ENCODE measurements at places on chromosomes 7 and 10.
A peak's percentile ranks its signal among the peaks of the same experiment; 100 is the strongest.

- DNase-seq = peak; percentile 43
These were observed 864 bp downstream of the PSTK start for GRCh38 chr10:122981066-122981464.

GRCh38 chr10:132580143-132580542 lies 42.6 kb downstream of the INPP5A start:
- no peak for DNase-seq

DNA sequence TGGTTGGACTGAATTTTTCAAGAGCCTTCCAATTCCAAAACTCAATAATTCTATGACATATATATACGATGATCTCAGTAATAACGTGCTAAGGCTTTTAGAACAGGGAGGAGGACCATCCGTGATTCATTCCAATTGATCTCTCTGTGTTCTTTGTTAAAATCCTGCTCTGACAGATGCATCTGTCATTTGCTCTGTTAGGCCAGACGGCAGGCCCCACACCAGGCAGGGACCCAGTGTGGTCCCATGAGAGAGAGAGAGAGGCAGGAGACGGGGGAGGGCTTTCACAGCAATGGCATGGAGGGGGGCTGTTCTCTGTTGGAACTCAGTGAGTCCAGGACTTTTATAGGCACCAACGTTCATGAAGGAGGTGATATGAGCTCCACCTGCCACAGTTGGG lies 160.0 kb upstream of the INSYN2A start:
- no peak for DNase-seq

DNA sequence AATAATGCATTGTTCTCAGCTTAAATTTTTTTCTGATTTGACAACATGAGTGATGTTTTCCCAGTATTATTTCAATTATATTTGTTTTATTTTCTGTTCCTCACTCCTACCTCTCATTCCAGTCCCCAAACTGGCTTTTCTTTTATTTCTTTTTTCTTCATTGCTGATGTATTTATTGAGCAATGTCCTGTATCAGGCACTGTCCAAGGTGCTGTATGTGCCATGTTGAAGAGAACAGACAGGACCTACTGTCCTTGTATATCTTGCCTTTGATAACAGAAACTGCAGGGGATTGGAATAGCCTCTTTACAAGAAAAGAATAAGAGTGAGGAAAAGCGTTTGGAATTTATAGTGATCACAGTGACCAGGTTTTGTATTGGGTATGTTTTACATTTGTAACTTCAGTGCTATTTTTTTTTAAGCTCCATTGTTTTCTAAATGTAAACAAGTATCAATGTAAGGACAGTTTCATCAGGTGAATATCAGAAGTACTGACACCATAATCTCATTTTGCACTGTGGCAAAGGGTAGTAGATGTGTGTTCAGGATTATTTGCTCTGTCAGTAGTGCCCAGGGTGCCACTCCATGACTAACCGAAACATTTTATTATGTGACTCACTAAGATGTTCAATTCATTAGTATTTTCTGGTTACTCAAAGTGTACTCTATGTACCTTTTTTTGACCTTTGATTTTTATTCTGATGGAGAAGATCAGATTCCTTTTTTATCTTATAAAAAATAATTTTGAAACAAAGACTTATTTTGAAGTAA lies 15.6 kb upstream of the CLDN12 start:
- DNase-seq = no peak

GRCh38 chr10:92219559-92219958 lies 71.3 kb downstream of the CPEB3 start:
- DNase-seq = no peak

GRCh38 chr10:124184208-124184830 lies 90.9 kb upstream of the CHST15 start:
- no peak for DNase-seq

DNA sequence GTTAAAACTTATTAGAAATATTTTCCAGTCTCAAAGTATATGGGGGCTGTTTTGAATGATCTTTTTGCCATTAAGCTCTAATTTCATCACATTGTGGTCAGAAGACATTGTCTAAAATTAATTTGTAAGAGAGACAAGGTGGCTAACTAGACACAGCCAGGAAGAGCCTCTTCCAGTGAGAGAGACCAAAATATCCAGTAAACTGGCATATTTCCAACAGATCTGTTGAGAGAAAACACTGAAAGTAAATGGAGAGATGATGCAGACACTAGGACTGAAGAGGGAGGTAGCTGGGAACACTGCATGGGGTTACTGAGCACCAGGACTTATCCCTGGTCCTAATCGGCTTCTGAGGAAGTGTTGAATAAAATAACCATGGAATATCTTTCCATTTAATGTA lies 101.5 kb upstream of the TAS2R16 start:
- peak; percentile 77 for DNase-seq

GRCh38 chr7:144785521-144785920 lies 50.3 kb downstream of the TPK1 start:
- DNase-seq = peak; percentile 2

DNA sequence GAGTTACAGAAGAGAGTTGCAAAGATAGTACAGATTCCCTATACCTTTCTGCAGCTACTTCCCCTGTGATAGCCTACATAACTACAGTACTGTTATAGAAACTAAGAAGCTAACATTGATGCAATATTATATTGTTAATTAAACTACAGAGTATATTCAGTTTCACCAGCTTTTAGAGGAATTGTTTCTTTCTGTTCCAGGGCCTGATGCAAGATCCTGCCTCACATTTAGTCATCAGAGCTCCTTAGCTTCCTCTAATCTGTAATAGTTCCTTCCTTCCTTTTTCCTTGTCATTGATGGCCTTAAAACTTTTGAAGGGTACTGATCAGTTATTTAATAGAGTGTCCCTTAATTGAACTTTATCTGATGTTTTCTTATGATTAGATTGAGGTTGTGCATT lies 56.8 kb downstream of the SDHAF3 start:
- DNase-seq = no peak

DNA sequence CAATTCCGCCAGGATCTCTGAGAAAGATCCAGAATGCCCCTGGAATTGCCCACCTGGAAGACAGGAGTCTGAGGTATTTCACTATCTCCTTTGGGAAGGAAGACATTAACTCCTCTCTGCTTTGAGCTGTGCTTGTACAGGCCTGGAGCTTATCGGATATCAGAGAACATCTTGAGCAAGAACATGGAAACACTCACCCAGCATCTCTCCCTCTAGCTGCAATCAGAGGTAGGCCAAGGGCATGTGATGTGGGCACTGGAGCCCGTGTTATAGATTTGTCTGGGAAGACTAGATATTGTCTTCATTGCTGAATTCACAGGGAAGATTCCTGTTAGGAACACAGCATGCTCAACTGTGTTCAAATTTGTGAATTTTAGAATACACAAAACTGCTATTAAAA lies 233.9 kb downstream of the PHF14 start:
- no peak for DNase-seq

DNA sequence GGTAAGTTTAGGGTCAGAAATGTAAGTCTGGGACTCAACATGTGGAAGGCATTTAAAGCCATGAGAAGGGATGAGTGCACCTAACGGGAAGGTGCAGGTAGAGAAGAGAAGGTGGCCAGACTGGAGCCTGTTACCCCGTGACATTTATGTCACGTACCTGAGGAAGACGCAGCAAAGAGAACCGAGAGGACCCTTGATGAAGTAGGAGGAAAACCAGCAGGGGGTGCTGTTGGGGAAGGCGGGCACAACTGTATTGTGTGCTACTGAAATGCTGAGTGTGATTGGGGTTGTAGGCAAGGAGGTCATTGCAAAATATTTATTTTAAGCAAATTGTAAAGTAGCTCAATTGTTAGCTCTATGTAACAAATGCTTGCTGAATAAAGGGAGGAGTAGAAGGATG lies 338.2 kb upstream of the PRKCQ start:
- no peak for DNase-seq

DNA sequence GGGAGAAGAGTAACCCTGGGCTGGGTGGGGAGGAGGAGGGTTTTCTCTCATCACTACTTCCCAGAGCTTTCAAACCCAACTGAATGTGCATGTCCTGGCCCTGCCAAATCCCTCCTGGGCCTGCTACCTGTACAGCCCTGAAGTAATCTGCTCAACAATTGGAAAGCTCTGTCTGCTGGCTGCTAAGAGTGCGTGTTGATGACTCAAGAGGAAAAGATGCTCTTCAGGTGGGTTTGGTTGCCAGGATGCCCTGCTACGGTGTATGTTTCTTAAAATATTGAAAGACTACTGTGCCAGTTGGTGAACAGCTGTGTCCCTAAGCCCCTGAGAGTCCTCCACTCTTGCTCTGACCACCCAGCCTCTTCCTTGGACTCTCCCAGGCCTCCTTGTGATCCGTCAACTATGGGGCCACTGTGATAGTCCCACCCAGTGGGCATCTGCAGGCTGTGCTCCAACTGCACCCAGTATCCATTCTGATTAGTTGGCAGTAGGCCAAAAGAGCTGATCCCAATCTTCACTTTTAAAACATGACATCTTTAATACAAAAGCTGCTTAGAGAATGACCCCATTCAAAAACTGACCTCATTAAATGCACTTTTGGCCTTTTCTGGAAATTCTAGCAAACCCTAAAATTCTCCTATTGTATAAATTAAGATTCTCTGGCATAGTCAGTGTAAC lies 85.6 kb downstream of the AOAH start:
- DNase-seq = no peak

- no peak for DNase-seq
These were observed 668.5 kb upstream of the GALNT17 start for GRCh38 chr7:70463352-70463938.

GRCh38 chr10:102426803-102427287 lies 5.5 kb downstream of the CUEDC2 start:
- DNase-seq = no peak

- DNase-seq = no peak
These were observed 109.2 kb downstream of the SND1 start for GRCh38 chr7:127761196-127761595.

DNA sequence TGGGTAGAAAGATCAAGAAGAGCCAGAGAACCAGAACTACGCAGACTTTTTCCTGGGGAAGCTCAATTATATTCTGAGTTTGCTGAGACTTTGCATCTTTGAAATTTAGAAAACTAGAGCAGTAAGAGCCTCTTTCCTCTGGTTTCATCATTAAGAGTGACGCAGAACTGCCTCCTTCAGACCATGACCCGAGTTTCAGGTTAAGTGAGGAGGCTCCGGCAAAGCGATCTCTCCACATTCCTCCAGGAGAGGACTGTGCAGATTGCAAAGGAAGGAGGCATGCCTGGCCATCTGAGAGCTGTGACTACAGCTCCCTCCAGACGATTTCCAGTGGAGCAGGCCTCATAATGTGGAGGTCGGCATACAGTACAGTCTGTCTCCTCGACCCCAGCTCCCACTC lies 115.8 kb upstream of the LANCL2 start:
- DNase-seq = no peak

GRCh38 chr7:93156884-93157283 lies 8.7 kb upstream of the SAMD9L start:
- no peak for DNase-seq

DNA sequence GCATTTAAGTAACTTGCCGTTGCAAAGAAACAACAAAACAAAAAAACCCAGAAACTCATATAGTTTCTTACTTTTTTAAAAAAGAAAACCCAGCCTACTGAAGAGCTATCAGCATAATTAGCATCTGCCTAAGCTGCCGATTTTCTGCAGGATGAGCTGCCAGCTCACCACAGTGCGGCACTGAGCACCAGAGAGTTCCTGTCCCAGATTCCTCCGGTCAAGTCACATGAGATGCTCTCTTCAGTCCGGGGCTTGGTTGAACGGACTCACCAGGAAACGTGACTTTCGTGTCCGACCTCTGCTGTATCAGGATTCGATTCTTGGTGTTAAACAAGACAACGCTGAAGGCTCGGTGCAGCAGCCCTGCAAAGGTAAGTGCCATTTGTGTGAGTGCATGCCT lies 3.2 kb downstream of the IDI2 start:
- peak; percentile 89 for DNase-seq

GRCh38 chr10:77545585-77545984 lies 92.0 kb downstream of the KCNMA1 start:
- DNase-seq = peak; percentile 41

DNA sequence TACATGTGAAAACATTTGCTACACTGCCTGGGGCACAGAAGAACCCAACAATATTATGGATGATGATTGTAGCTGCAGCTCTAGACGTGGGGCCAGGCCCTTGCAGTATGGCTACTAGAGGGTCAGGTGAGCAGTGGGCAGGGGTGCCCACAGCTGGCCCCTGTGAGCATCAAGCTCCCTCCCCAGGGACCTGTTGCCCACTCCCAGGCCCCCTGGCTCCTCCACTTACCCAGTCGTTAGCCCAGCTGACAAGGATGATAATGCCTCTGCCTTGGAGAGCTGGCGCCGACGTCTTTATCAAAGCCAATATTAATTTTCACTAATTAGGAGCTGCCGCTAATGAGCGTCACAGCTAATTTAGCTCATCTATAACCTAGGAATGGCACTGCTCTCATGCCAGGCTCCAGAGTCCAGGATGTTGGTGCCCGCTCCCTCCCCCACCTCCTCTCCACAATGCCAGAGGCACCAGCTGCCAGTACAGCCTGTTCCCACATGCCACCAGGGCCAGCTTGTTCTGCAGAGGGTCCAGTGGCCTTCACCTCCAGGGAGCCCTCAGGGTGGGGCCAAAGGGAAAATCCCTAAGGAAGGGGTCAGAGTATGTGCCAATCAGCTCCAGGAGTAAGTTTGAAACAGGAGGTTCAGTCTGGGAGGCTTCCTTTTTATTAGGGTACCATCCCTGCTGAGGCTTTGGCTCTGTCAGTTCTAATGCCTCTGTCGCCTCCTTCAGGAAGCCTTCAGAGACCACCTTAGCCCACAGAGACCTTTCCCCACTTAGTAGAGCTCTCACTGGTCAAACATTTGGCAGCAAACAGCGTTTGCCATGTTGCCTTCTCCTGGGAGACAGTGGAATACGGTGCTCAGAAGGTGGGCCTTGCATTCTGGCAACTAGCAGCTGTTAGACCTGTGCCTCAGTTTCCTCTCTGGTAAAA lies 77.2 kb downstream of the CDH23 start:
- DNase-seq = no peak

GRCh38 chr7:138892812-138893211 lies 88.4 kb downstream of the KIAA1549 start:
- DNase-seq = no peak

GRCh38 chr7:22659741-22660140 lies 67.3 kb upstream of the IL6 start:
- no peak for DNase-seq

- peak; percentile 24 for DNase-seq
These were observed 32.8 kb downstream of the IL15RA start for GRCh38 chr10:5944389-5945189.

- DNase-seq = no peak
These were observed 3.2 kb downstream of the GJD4 start for GRCh38 chr10:35608328-35608672.

DNA sequence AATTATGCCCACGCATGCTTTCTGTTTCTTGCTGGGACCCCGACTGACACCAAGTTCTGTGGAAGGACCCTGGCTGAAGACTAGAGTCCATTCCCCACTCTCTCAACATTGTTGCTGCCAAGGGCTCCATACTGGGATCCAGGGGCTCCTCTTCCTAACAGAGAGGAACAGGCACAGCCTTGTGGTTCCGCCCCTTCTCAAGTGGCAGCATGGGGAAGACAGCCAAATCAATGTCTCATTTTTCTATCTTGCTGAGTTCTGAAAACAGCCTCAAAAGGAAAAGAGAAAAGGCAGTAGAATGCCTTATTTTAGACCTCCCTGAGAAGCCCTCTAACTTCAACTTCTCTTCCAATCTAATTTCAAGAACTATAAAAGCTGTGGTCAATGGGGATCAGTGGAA lies 23.7 kb upstream of the LAMB1 start:
- DNase-seq = no peak

Data from cerebellar cortex (tissue), 1 donor.